ENCODE measurements at places on chromosomes 16 and 17. TPM values are rescaled to one million over a fixed set of nuclear protein-coding genes. Genes with fewer than 3 reads are reported as not detected.

SLC16A6 gene
- 5.9 TPM for total RNA-seq

CSH1 gene
- not detected for total RNA-seq

TVP23C gene
- 10.2 TPM for total RNA-seq

DNA sequence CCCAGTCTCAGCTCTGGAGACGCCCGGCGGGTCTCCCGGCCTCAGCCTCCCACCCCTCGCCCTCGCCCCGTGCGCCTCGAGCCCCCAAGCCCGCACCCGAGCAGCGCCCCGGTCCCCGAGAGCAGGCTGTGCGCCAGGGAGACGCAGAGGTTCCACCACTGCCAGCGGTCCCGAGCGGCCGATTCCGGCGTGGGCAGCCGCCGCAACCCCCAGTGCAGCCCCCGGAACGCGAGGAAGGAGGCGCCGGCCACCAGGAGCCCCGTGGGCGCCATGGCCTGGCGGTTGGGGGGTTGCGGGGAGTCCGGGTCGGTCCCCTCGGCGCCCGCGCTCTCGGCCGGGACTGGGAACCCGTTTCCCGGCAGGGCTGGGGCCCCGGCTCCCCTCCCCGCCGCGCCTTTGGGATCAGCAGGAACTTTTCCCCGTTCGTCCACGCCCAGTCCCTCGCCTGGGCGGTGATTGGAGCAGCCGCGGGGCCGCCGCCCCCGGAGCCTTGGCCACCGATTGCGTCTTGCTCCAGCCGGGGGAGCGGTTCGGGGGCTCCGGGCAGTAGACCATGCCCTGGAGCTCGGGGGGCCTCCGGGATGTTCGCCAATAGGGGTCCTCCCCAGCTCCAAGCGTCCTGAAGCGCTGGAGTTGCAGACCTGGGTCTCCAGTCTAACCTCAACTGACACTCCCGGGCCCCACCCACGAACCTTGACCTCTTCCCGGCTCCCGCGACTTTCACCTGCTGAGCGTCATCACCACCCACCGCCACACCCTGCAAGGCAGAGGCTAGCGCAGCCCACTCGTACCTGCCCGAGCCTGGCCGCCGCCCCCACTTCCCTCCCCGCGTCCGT, at the start of gene TLCD2:
TSS of gene TLCD2 (minus strand) at position 407 of the 836 bp plus-strand sequence. CDS start at position 272, 135 bp downstream.
- DNase-seq = peak; percentile 27

GRCh38 chr17:76725580-76726230, 701 bp downstream of the JMJD6 start:
- peak; percentile 80 for DNase-seq

DNA sequence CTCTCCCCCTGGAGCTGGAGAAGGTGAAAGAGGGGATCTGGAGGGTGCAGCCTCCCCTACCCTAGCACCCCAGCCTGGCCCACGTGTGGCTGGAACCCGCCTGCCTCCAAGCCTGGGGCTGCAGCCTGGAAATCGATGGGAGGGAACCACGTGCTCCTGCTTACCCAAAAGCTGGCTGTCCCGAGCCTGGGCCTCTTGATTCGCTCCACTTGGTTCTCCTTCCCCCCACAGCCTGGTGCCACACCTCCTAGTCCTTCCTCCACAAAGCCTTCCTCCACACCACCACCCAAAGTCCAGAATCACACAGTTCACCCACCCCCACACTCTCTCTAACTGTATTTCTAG, 29.3 kb downstream of the CFAP20 start:
- DNase-seq = no peak
